NCI-H526 (cell line): ENCODE measurements at places on chromosomes 7 and 10.

GRCh38 chr7:28432105-28432504 is 19.8 kb downstream of the CREB5 start:
- DNase-seq = no peak

DNA sequence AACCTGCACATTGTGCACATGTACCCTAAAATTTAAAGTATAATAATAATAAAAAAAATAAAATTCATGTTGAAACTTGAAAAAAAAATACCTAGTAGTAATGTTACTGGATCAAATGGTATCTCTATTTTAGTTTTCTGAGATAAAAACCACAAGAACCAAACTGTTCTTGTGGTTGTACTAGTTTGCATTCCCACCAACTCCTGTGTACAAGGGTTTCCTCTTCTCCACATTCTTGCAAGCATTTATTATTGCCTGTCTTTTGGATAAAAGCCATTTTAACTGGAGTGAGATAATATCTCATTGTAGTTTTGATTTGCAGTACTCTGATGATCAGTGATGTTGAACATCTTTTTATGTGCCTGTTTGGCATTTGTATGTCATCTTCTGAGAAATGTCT is 177.7 kb downstream of the KIF20B start:
- DNase-seq = no peak

DNA sequence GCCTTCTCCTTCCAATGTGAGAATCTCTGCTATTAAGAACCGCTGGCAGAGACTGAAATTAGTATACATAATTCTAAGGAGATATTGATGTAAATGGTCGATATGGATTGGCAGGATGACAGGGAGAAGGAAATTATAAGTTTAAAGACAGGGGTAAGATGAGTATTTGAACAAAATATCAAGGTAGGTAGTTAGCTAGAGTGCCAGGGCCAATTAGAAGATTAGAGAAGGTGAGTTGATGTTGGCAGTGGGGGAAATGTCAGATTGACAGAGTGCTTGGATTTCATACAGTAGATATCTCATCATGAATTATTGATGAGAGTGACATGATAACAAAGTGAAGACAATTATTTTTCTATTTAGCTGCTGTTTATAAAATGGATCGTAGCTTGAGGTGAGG is 74.1 kb downstream of the BTRC start:
- no peak for DNase-seq

DNA sequence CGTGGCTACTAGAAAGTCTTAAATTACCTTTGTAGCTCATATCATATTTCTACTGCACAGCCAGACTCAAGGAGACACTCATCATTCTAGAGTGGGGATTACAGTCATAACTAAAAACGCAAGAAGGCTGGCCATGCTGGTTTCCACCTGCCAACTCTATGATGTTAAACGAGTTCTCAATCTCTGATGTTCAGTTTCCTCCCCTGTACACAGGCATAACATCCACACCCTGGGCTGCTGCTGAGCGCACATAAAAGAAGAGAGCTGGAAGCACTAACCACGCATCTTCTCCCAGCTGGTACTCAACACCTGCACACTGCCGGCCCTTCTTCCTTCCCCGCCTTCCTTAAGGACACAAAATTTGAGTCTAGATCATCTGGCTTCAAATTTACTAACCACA is 60.5 kb downstream of the SORBS1 start:
- no peak for DNase-seq

DNA sequence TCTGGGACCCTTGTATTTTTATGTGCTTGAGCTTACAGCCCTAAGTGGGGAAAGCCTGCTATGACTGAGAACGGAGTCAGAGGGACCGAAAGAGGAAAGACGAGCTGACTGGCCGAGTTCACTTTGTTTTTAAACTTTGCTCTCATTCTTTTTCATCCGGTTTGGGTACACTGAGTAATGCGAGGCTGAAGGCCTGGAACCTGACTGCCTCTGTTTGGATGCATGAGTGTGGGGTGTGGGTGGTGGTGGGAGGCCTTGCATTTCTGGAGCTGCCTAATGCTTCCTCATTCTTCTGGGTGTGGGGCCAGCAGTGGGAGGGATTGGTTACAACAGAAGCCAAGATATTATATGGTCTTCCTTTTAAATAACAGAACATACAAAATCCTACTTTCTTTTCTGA is 155.5 kb downstream of the BUB3 start:
- DNase-seq = no peak

- no peak for DNase-seq
Observed at GRCh38 chr10:48765039-48765438, 80.4 kb downstream of the WDFY4 start.

DNA sequence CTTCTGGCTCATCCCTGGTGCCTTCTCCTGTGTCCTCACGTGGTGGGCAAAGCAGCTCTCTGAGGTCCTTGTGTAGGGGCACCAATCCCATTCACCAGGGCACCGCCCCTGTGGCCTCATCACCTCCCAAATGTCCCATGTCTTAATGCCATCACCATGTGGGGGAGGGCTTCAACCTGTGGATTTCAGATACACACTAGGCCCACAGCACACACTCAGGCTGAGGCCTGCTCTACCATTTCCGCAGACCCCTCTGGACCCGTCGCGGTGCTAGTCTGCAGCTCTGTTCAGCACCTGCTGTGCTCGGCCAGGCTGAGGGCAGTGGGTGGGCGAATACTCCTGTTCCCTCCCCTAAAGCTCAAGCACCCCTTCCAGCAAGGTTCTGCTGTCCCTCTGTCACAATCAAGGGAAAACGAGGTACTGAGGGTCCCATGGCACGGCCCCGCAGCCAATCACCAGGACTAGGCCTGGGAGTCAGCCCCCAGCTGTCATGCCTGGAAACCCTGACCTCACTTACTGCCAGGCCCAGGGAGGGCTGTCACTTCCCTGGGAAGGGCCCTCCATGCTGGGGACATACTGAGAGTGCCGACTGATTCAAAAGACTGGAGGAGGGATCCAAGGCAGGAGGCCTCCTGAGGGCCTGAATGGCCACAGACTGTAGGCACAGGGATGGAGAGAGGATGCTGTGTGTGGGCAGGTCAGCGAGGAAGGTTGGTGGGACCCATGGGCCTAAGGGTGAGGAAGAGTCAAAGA is 123.8 kb upstream of the RET start:
- no peak for DNase-seq

- DNase-seq = no peak
Observed at GRCh38 chr7:134737566-134738345, 41.7 kb upstream of the CALD1 start.

- DNase-seq = no peak
Observed at GRCh38 chr7:47525066-47525623, 56.8 kb downstream of the TNS3 start.

GRCh38 chr7:29289156-29290021 is 94.8 kb downstream of the CHN2 start:
- DNase-seq = peak; percentile 99

- no peak for DNase-seq
Observed at GRCh38 chr7:101166648-101166908, 1.2 kb upstream of the VGF start.

DNA sequence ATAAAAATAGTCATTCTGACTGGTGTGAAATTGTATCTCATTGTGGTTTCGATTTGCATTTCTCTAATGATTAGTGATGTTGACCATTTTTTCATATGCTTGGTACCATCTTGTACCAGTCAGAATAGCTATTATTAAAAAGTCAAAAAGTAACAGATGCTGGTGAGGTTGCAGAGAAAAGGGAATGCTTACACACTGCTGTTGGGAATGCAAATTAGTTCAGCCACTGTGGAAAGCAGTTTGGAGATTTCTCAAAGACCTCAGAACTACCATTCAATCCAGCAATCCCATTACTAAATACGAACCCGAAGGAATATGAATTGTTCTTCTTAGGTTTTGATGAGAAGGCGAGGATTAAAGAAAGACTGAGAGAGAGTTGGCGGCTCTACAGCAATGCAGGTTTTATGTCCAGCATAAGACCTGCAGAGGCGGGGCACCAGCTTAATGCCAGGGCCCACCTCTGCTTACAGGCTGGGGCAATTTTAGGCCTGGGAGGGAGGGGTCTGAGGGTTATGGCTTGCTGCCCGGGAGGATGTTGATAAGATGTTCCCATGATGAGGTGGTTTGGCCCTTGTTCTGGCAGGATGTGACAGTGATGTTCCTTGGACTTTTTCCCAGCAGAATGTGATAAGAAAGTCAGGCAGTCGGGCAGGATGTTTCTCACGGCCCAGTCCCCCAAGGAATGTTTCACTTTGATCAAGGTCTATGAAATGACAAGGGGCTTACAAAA is 74.4 kb downstream of the MEST start:
- no peak for DNase-seq

DNA sequence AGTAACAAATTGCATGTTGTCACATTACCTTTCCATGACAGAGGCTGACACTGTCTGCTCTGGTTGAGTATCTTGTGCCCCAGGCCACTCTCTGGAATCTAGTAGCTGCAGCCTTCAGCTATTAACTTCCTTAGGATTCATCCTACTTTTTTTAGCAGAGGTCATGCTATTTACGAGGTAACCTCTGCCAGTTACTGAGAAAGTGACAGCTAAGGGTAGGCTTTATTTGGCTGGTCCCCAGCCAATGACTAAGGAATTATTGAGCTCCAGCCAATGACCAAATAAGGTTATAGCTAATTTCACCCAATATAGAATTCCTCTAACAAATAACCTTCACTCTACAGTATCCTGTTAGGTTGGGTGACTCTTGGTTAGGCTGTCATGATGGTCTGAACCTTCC is 1361.7 kb downstream of the XPNPEP1 start:
- DNase-seq = no peak

DNA sequence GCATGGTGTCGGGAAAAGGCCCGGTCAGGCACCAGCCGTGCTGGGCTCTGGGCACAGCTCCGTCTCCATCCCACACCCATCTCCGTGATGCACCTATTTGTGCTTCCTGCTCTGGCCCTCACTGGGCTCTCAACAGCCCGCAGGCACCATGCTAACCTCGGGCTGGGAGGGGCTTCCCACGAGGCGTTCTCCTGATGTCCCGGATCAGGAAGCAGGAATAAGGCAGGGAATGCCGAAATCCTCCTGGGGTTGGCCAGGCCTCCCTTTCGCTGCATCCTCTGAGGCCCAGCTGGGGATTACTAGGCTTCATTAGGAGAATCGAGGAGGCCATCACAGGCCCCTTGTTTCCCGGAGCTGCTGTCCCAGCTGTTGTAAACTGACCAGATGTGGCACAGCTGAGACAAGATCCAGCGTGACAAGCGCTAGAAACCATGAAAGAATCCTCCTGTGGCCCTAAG is 72.0 kb downstream of the FAM53B start:
- DNase-seq = no peak

DNA sequence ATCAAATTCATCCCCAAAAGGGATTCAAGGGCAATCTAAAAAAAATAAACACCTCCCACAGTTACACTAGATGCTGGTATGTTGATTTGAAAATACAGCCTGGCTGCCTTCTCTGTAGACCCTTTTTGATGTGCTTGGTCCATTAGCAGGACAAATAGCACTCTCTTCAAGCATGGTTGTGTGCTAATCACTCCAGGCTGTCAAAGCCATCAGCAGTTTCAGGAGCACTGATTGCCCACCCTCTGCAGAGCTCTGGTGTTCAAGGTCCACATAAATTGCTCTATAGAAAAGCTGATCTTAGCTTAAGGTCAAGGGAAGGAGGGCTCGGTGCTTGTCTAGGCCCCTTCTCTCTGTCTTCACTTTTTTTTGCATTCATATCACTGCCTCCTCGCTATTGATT is 35.4 kb downstream of the PRR15 start:
- no peak for DNase-seq
